Activated CD4-positive, alpha-beta T cell treated with anti-CD3 and anti-CD28 coated beads, Interleukin-2, amount 50 U/mL, for 48 hours (primary cell): ENCODE measurements at places on chromosomes 5 and 9.

GRCh38 chr5:18003784-18004183 lies 369.5 kb downstream of the TAF11L14 start:
- DNase-seq, result no peak

DNA sequence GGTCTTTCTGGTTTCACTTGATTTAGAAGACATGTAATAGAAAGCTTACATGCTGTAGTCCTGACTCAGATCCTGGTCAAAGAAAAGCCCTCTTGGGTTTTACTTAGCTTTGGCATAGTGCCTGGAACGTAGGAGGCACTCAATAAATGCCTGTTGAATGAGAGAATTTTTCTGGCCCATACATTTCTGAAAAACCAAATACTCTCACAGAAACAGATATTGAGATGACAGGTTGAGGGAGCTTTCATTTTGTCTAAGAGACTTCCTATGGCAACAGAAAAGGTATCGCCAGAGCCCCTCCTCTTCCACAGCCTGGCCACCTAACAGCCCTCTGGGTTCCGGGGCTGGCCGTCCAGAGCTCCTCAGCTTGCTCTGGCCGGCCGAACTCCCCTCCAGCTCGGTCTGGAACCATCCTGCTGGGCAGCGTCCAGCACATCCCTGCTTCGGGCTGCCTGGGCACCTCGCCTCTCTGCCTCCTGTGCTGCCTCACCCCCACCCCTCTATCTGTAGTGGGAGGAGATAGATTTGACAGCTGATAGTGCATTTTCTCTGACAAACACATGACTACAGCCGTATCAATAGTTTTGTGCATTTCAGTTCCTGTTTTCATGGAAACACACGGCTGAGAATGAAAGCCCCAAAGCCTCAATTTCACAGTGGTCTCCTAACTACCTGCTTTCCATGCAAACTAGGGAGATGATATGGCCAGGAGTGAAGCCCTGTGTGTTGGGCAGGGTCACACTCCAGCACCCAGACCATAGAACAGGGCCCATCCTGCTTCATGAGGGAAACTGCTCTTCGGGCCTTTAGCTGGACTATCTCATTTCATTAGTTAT lies 1.1 kb downstream of the IL4 start:
- DNase-seq, result no peak

- DNase-seq, result no peak
Measured at GRCh38 chr5:161420521-161420920, 126.0 kb downstream of the GABRB2 start.

DNA sequence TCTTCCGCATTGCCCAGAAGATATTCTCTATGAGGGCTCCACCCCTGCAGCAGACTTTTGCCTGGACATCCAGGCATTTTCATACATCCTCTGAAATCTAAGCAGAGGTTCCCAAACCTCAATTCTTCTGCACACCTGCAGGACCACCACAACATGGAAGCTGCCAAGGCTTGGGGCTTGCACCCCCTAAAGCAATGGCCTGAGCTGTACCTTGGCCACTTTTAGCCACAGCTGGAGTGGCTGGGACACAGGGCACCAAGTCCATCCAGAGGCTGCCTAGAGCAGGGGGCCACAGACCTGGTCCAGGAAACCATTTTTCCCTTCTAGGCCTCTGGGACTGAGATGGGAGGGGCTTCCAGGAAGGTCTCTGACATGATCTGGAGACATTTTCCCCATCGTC lies 60.7 kb downstream of the ADAMTSL1 start:
- no peak for DNase-seq

- no peak for DNase-seq
Measured at GRCh38 chr5:60809891-60810425, 34.1 kb downstream of the ELOVL7 start.

DNA sequence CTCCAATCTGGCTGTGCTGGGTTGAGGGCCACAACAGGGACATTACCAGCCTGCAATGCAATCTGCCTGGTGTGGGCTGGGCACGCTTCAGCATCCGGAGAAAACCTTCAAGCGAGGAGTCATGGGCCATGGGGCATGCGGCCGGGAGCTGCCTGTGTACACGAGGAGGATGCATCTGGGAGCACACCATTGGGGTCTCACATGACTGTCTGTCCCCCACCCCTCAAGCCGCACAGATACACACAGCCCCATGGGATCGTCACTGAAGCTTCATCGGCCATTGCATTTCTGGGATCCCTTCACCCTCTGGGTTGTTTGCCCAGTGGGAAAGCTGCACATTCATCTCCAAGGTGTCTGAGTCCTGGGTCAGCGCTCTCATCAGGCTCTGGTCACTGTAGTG lies 9.9 kb downstream of the LCN1 start:
- no peak for DNase-seq

GRCh38 chr5:73307645-73308355 lies 134.8 kb downstream of the TMEM174 start:
- no peak for DNase-seq

GRCh38 chr5:58244819-58245475 lies 214.9 kb downstream of the PLK2 start:
- DNase-seq, result no peak

GRCh38 chr9:109440797-109441287 lies 57.3 kb downstream of the PTPN3 start:
- DNase-seq, result peak; percentile 39
